ENCODE measurements at places on chromosomes 1 and 21.
A peak's percentile ranks its signal among the peaks of the same experiment; 100 is the strongest.

DNA sequence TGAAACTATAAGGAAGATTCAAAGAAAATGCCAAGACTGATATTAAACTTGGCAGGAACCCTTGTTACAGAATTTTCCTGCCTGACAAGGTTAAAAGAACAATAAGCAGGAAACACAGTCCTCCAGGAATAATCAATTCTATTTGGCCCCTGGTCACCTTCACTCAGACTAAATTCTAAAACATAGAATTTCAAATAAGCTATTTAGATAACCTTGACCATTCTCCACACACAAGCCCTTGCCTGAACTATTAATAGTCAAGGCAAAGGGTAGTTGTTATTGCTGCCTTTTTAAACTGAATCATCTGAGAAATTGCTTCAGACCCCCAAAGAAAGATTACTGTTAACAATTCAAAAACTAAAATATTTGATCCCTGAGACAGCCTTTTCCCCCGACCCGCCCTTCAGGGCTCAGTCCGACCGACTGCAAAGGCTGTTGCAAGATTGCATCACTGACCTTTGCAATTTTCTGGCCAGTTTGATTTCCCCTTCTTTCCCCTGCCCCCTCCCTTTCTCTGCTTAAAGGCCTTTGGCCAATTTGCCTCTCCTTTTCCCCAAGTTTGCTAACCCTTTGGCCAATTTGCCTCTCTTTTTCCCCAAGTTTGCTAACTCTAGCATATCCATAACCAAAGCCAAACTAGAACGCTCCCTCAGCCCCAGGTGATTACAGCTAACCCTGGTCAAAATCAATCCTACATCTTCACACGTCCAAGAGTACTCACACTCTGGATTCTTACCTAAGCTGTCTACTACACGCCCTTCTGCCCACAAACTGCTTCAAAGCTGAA lies 1.4 kb upstream of the G0S2 start:
- DNase-seq: no peak

- DNase-seq: no peak
Observed at GRCh38 chr1:151514366-151514765, 3.2 kb downstream of the CGN start.

DNA sequence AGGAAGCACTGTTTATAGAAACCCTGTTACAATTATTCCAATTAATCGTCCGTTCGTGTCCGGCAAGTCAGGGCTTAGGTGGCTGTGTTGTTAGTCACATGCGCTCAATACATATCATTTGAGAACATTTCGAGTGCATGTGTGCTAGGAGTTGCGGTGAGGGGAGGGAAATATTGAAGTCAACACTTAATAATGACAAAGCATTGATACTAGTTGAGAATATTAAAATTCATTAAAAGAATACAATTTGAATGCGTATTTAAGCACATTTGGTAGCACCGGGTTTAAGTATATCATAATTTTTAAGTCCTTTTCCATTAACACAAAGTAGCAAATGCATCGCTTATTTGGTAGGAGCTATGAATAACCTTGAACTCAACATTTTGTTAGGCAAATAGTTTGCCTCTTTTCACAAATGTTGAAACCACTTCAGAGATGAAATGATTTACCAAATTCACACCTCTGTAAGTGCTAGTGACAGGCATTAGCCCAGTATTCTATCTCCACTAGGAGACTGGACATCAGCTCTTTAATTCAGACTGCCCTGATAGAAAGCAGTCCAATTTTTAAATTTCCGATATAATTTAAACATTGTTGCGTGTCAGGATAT lies 1.1 kb upstream of the SERBP1 start:
- DNase-seq: no peak

DNA sequence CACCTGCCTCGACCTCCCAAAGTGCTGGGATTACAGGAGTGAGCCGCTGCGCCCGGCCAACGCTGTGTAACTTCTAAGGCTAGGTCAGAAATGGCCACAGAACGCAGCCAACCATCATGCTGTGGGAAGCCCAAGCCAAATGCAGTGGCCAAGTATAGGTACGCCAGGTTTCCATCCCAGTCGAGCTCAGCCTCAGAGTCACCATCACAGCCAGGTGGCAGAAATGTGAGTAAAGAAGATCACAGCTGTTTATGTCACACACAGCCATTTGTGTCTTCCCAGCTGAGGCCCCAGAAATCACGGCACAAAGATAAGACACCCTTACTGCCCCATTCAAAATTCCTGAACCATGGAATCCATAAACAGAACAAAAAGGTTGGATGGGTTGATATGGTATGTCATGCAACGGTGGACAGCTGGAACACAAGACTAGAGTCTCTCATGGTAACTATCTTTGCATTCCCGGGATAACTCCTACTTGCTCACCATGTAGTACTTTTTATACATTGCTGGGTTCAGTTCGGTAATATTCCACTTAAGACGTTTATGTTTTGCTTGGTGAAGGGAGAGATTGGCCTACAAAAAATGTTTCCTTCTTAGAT lies 84.3 kb downstream of the SLC45A1 start:
- DNase-seq: no peak

DNA sequence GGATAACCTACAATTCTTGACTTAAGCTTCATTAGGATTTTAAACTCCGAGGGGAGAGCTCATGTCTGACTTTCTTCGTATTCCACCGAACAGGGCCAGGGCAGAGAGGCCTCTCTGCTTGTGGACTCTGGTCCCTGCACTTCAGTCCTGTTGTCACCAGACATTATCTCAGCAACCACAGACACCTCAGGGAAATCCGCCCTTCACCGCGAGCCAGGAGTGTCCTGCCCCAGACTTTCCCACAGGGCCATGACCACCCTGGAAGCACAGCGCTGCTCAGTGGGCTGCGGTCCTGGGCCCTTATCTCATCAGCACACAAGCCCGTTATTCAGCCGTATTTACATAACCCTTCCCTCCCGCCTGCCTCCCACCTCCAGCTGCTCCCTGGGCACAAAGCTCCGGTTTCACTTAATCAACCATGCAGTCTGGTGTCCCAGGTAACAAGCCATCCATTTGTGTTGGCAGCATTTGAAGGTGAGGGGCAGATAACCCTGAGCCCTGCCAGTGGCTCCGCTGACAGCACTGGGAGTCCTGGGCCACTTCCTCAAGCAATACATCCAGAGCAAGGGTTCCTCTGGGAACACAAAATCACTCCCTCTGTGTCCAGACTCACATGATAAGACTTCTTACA lies 122.8 kb upstream of the RAB4A start:
- DNase-seq: peak; percentile 56

- no peak for DNase-seq
Observed at GRCh38 chr1:99170516-99170915, 93.8 kb upstream of the PLPPR4 start.

GRCh38 chr1:246651012-246651695 lies 73.1 kb upstream of the SCCPDH start:
- DNase-seq: peak; percentile 3

DNA sequence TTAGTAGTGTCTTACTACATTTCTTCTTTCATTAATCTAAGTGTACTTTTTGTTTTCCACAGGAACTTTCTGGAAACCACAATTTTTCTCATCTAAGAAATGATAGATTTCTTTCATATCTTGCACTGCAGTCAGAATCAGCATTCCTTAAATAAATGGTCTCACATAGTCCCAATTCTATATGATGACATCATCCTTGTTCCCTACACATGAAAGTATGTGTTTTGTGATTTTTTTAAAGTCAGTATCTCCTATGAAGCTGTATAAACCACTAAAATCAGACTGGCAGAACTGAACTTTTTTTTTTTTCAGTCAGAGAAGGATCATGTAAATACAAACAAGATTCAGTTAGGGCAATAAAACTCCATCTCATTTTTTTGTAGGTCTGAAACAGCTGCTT lies 742.6 kb upstream of the CXADR start:
- no peak for DNase-seq

DNA sequence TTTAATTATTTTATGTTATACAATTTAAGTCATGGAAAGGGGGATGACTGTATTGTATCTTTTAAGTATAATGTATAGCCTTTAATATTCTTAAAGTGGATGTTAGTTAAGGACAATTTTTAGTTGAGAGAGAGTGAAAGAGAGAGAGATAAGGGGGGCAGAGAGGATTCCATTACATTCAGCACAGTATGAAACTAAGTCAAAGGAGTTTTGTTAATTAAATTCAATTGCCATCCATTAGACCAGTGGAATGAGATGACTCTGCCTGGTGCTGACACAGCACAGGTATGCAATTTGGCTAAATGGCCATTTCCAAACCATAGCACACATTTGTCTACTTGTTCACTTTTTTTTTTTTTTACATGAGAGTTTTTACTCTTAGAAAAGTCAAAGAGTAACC lies 27.5 kb downstream of the NFIA start:
- no peak for DNase-seq

DNA sequence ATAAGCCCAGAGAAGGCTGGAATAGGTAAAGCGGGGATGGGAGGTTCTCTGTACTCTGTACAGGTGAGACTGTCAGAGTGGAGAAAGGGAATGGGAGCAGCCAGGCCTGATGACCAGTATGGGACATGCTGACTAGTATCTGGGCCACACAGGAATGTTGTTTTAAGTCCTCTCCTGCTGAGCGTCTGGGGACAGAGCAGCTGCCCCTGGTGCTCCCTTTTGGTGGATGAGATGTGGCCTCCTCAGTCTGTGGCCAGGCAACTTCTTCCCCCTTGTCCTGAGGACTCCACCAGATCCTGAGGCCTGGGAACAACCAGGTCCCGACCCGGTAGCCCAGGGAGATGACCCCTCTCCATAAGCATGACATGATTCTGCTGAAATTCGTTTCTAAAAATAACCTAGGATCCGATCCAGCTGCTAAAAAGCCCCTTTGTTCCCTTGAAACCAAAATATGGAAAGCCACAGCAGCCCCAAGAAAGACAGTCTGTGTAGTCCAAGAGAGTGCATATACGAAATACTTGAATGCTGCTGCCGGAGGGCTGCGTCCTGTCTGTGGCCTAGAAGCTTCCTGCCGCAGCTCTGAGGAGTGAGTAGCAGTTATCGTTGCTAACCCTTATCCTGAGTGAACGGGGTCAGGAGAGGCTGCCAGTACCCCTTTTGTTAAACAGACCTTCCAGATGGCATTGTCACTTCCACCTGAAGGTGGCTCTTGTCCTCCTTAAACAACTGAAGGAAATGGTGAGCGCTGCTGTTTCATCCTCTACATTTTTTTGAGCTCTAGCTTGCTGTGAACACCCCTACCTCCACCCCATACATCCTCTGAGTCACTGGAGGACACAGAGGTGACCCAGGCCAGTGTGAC lies 47.1 kb downstream of the ATP2B4 start:
- no peak for DNase-seq

DNA sequence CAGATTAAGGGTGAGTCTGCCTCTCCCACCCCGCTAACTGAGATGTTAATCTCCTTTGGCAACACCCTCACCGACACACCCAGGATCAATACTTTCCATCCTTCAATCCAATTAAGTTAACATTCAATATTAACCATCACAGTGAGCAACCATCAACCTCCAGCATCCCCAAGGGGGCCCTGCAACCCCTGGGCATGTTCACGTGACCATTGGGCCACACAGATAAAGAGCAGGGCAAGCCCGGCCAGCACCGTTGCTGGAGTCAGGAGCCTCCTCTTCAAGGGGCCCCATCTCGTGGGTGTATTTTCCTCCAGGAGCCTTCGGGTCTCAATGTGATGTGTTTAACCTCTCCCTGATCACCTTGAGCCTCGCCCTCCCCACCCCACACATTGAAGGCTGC lies 8.0 kb upstream of the GPR157 start:
- no peak for DNase-seq

- no peak for DNase-seq
Observed at GRCh38 chr21:35593000-35593502, 467.3 kb downstream of the SETD4 start.

- no peak for DNase-seq
Observed at GRCh38 chr1:246157516-246157915, 349.6 kb downstream of the SMYD3 start.

DNA sequence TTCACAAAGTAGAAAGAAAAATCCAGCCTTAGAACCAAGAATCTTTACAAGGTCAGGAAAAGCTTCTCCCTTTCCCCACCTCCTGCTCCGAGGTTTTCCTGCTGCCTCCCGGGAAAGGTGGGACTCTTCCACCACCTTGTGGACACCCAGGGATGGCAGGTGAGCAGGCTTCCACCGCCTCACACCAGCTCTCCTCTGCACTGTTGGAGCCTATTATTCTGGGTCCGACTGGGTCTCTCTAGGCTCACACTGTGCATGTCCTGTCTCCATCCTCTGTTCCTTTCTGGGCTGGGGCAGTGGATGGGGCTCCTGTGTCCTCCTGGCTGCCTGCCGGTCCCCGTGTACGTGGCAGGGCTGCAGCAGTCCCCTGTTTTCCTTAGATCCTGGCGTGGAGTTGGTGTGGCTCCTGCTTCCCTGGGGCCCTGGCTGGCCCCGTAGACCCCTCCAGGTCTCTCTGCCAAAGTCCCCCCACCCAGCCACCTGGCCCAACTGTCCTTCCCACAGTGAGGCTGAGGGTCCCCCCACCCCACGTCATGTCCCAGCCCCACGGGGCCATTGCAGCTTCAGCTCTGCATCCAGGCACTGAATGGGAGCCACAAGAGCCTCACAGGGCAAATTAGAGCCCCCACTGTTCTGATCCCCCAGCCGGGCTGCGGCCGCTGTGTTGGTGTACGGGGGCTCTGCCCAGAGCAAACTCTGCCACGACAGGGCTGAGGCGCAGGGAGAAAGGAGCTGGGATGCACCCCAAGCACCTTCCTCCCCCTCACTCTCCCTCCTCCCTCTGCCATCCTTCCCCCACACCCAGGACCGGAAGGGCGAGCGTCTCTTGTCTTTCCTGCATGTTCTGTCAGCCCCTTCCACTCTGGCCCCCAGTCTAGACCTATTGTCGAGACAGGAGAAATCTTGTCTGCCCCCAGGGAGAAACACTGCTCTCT lies 3.3 kb upstream of the SLC45A1 start:
- peak; percentile 62 for DNase-seq

DNA sequence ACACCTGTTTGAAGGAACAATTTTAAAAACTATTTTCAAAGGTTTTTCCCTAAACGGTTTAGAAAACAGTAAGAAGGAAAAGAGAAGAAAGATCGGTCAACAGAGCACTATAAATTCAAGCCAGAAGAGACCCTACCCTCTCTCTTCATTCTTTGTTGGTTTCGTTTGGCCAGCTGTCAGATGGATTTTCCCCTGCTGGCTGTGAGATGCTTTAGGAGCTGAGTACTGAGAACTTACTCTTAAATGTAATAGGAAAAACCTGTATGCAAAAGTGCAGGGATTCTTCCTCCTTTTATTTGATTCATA lies 1.3 kb upstream of the TXNIP start:
- DNase-seq: no peak

DNA sequence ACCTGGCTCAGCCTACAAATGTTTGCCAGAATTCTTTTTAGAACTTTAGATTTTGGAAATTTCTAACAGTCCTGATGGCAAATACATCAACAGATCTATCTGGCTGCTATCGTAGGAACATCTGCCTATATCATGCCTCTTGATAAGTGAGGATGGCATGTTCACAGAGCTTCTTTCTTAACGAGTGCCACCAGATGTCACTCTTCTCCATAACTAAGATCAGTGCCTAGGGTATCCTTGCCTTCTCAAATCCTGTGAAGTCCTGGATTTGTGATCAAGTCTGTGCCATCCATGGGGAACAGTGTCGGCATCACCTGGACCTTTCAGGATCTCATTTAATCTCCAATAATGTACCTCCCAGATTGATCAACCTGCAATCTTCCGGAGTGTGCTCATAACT lies 36.5 kb upstream of the CD5L start:
- DNase-seq: peak; percentile 68

- DNase-seq: no peak
Observed at GRCh38 chr1:94819238-94819944, 766 bp upstream of the SLC44A3 start.

GRCh38 chr21:20259031-20259867 lies 739.0 kb upstream of the NCAM2 start:
- no peak for DNase-seq

Data from NCI-H1105 treated with DMSO at 0.1 percent for 48 hours (cell line).